ENCODE measurements at places on chromosomes 7 and 10.

- DNase-seq, result peak; percentile 93
Measured at GRCh38 chr10:102502337-102503151, at the start of gene ACTR1A. Gene ACTR1A (minus strand): TSS chr10:102502712. CDS start chr10:102502647, 65 bp downstream.

DNA sequence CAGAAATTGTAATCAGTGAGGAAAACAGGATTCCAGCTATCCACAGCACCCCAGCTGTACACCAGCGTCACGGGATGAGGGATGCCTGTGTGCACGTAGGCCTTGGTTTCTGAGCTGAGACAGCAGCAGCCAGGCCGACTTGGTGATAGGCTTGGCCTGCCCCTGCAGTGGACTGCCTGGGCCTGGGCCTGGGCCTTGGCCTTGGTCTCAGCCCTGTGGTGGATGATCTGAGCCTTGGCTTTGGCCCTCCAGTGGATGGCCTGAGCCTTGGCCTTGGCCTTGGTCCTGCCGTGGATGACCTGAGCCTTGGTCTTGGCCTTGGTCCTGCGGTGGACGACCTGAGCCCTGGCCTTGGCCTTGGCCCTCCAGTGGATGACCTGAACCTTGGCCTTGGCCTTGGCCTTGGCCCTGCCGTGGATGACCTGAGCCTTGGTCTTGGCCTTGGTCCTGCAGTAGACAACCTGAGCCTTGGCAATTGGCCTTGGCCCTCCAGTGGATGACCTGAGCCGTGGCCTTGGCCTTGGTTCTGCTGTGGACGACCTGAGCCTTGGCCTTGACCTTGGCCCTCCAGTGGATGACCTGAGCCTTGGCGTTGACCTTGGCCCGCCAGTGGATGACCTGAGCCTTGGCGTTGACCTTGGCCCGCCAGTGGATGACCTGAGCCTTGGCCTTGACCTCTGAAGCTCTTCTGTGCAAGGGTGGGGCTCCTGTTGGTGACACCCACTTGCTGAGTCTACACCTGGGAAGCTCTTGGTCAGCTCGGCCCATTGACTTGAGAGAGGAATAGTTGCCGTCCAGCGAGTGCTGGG lies 93.8 kb downstream of the CUX1 start:
- DNase-seq, result no peak

DNA sequence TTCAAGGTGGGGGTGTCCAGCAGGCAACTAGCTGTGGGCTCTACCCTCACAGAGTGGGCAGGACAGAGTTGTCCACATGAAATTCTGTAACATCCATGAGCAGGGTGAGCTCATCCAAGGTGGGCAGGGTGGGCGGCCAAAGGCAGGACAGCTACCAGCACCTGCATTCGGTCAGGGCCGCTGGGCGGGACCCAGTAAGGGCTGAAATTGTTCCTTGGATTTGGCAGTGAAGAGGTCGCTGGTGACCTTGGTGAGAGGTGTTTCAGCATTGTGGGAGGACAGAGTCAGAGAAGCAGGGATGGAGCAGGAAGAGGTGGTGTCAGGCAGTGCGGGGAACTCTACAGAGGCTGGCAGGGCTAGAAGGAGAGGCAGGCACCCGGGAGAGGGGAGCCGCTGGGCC lies 23.9 kb downstream of the ADCYAP1R1 start:
- DNase-seq, result no peak

DNA sequence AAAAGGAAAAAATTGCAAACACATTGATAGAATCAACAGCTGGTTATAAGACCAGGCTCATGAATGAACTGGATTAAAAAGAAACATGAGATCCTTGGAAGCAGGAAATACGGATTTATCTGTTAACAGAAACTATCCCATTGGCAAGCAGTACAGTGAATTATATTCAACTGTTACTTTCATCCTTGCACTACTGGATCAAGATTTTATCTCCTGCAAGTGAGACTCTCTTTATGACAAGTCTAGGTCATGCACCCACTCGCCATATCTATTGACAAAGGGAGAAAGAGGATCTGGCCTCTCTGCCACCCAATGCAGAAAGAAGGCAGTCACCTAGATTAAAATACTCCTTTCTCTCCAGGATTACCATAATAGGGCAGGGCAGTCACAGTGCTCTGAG lies 41.4 kb downstream of the CSTF2T start:
- no peak for DNase-seq

- DNase-seq, result no peak
Measured at GRCh38 chr10:81696609-81697388, 178.2 kb upstream of the NRG3 start.

DNA sequence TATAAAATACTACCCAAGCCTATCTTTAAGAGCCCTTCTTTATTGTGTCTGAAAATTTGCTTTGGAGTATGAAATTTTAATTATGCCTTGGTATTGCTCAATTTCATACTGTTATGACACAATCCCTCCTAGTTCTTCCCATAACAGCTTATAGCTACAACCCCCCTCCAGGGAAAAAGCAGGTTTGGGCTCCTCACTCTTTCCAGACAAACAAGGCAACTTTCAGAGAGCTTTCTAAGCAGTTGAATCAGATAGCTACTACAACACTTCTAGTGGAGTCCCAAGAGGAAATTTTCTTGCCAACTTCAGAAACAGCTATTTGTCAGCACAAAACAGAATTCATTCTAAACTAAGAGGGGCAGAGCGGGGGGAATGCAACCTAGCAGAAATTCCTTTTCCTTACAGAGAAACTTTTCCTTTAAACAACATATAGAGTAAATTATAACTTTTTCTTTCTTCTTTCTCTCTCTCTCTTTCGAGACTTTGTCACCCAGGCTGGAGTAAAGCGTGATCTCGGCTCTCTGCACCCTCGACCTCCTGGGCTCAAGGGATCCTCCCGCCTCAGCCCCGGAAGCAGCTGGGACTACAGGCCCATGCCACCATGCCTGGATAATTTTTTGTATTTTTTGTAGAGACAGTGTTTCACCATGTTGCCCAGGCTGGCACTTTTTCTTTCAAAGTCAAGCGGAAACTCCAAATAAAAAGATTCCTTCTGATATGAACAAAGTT lies 26.0 kb upstream of the JMJD1C start:
- DNase-seq, result no peak

- DNase-seq, result no peak
Measured at GRCh38 chr10:75097666-75098285, 13.7 kb upstream of the SAMD8 start.

DNA sequence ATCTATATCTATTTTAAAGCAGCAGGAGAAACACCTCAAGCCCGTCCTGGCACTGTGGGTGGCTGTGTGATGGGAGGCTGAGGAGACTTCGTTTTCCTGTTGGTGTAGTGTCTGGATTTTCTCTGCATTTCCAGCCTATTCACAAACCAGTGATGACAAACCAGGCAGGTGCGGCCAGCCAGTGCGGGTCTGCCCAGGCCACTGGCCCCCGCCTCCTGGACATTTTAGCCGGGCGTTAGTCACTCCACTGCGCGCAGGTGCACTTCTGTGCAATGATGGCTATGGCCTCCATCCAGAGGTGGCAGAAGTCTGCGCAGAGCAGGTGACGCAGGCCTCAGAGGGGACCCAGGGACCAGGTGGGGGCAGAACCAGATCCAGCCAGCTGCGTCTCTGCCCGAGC lies 64.9 kb upstream of the PITRM1 start:
- DNase-seq, result no peak

- DNase-seq, result no peak
Measured at GRCh38 chr7:46682836-46683624, 762.0 kb upstream of the IGFBP3 start.

DNA sequence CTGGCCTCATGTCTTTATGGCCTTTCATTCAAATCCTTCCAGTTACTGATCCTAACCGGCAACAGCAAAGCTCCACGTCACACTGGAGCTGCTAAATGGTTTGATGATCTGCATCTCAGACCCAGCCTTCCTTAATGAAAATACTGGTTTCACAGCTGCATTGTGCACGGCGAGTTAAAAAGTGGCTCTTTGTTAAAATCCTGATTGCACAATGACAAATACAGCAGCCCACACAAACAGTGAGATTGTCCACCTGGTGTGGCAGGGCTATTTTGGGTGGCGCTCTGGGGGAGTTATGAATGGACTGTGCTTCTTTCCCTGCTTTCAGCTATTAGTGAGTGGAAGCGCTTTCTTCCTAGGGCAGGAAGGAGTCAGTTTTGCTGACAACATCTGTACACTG lies 63.4 kb upstream of the C1QL3 start:
- DNase-seq, result no peak

GRCh38 chr7:50246551-50246950 lies 58.0 kb upstream of the IKZF1 start:
- DNase-seq, result no peak

- no peak for DNase-seq
Measured at GRCh38 chr10:15856328-15857015, 3.8 kb downstream of the MINDY3 start.

- DNase-seq, result no peak
Measured at GRCh38 chr10:91123261-91123660, 97.2 kb upstream of the PCGF5 start.

DNA sequence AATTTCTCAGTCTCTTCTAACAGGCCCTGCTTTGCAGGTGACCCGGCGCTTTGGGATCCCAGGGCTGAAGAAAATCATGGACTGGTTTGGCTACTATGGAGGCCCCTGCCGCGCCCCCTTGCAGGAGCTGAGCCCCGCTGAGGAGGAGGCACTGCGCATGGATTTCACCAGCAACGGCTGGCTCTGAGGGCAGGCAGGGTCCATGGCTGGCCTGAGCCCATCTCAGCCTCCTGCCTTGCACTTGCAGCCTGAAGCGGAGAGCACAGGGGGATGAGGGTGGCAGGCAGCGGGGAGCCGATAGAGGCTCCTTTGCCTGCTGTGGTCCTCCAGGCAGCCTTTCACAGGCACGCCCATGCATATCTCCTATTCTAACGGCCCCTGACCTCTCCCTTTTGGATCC lies 21.8 kb downstream of the MORN4 start:
- no peak for DNase-seq

- no peak for DNase-seq
Measured at GRCh38 chr7:113608782-113609181, 310.0 kb downstream of the PPP1R3A start.

- DNase-seq, result no peak
Measured at GRCh38 chr10:89073719-89074118, 83.1 kb downstream of the FAS start.

- no peak for DNase-seq
Measured at GRCh38 chr10:6674291-6674690, 94.2 kb upstream of the PRKCQ start.

DNA sequence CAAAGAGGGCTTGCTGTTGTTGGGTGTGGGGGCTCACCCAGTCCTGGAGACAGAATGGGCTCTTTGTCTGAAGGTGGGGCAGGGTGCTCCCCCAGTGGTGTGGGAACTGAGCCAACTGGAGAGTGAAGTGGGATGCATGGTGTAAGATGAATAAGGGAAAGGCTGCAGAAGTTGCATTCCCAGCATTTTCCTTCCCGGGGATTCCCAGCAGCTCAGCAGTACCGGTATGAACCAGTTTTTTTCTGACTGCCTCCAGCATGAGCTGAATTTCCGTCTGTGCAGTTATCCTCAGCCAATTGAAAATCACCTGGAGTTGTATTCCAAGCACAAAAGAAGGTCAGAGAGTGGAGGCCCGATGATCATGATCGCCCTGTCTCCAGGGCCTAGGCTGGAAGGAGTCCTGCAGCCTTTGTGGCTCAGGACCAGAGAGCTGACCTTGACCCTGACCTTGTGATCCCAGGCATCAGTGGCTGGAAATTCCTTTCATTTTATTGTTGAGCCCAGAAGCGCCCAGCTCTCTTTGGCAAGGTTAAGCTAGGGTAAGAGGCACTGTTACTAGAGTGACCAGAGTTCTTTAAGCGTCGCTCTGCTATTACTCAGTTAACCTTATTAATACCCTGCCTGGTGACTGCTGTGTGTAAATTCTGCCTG lies 33.4 kb downstream of the OGDH start:
- DNase-seq, result no peak

GRCh38 chr7:99325001-99325493 lies 651 bp upstream of the ARPC1A start:
- no peak for DNase-seq

- no peak for DNase-seq
Measured at GRCh38 chr10:122949296-122949695, 4.7 kb downstream of the C10orf88 start.

- DNase-seq, result no peak
Measured at GRCh38 chr10:107166403-107166802, 1.9 kb upstream of the SORCS1 start.

DNA sequence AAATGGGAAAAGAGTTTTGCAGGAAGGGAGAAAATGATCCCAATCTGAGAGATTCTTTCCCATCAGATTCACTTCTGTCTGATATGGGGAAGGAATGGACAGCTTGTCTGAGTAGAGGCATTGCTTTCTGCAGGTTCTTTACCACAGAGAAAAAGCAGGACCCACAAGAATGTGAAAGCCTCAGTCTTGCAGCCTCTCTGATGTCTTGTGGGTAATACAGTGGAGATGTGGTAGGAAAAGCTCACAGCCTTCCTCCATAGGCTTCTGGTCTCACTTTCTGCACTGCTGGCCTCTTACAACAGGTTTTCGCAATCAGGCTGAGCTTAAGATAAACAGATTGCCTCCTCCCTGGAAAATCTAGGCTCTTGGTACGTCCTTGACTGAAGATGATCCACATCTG lies 551 bp downstream of the IFIT1 start:
- peak; percentile 36 for DNase-seq

GRCh38 chr10:6065835-6066234 lies 3.7 kb upstream of the IL2RA start:
- no peak for DNase-seq

DNA sequence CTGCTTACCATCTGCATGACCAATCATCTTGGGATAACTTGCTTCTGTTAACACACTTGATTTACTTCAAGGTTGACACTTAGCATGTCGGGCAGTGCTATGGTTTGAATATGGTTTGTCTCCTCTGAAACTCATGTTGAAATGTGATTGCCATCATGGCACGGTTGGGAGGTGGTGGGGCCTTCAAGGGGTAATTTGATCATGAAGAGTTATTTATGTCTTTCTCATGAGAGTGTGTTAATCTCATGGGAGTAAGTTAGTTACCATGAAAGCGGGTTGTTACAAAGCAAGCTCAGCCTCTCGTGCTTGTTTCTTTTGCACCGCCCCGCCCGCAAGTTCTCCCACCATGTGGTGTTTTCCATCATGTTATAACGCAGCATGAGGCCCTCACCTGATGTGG lies 163.6 kb downstream of the DOCK4 start:
- no peak for DNase-seq

Measured in hippocampal formation (tissue), 2 donors.